ENCODE measurements at places on chromosomes 1 and 21. TPM values are rescaled to one million over a fixed set of nuclear protein-coding genes. Genes with fewer than 3 reads are reported as not detected.

- DNase-seq = no peak
Observed at GRCh38 chr1:147641291-147641690, 29.0 kb downstream of the ACP6 start.

DNA sequence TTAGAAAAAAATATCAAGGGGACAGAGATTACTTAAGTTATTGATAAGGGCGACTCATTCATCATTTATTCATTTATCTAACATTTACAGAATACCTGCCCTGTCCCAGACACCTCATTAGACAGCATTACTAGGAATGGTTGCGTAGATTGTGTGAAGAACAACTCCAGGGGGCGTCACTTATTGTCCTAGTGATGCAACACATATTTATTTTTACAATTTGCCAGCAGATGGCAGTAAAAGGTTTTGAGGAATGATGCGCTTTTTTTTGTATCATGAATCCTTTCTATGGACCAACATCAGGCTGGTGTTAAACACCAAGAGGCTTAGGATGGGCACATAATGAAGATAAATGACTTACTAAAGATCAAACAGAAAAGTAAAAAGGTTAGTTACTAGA lies 5.5 kb downstream of the NCAM2 start:
- no peak for DNase-seq

GRCh38 chr1:56481140-56481694 lies 98.1 kb downstream of the PLPP3 start:
- no peak for DNase-seq

DNA sequence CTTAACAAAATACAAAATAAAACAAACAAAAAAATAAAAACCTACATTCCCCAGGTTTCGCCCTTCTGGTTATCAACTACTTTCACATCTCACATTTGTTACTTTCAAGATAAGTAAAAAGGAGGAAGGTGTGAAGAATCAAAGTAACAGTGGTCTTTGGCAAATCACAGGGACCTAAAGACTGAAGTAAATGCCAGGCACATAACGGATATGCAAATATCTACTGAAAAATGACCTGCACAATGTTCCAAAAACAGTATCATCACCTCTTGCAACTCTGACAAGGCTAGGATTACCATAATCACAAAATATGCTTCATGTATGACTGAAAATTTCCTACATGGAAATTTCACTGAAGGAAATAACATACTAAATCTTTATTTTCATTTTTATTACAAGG lies 29.3 kb downstream of the COP1 start:
- DNase-seq = no peak

DNA sequence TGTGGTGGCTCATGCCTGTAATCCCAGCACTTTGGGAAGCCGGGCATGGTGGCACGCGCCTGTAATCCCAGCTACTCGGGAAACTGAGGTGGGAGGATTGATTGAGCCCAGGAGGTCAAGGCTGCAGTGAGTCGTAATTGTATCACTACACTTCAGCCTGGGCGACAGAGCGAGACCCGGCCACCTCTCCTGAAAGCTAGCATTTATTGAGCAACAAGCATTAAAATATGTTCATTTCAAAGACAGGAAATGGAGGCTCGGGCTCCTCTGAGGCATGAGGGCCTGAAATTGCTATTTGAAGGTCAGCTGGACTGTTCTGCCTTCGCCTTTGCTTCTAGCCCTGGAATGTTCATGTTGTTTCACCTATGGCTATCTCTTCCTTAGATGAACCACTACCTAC lies 34.5 kb downstream of the SPATA21 start:
- DNase-seq = no peak

DNA sequence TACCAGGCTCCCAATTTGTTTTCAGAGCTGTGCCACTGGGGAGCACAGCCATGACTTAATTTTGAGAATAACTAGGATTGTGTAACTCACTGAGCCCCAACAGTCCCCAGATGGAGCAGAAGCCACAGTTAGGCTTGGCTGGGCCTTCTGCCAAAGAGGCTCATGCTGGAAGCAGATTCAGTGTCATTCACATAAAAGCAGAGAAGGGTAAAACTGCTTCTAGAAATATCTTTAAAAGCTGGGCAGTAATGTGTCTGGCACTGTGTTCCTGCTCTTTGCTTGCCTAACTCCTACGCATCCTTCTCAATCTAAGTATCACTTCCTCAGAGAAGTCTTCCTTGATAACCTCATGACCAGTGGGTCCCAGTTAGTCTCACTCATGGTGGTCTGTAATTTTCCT lies 20.3 kb downstream of the STK40 start:
- no peak for DNase-seq

- peak; percentile 95 for DNase-seq
Observed at GRCh38 chr1:201530741-201531531, 8.0 kb upstream of the NAV1 start.

DNA sequence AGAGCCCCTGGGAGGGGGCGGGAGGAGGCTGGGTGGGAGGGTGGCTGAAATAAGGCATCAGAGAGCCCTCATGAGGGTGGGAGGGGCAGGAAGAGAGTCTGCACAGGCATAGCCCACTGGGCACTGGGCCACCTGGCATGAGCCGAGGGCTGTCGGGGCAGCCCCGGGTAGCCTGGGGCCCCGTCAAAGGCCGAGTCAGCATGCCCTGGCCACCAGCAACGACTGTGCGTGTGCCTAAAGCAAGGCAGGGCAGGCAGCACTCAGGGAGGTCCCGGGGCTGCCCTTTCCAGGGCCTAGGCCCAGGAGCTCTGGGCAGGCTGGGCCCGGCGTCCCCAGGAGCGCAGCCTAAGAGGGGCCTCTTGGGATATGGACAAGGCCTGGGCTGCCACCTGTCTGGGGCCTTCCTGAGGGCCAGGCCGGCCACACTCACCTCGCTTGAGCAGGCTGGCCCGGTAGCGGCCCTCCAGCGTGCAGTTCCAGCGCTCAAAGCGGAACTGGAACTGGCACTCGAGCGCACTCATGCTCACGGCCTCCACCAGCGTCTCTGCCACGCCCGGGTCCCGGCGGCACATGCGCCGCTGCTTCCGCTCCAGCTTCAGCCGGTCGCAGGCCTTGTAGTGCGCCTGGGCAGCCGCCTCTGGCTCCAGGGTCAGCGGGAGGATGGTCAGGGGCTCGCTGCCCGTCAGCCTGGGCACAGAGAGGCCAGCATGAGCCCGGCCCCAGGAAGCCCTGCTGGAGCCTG lies 22.7 kb downstream of the WNT9A start:
- DNase-seq = no peak

DNA sequence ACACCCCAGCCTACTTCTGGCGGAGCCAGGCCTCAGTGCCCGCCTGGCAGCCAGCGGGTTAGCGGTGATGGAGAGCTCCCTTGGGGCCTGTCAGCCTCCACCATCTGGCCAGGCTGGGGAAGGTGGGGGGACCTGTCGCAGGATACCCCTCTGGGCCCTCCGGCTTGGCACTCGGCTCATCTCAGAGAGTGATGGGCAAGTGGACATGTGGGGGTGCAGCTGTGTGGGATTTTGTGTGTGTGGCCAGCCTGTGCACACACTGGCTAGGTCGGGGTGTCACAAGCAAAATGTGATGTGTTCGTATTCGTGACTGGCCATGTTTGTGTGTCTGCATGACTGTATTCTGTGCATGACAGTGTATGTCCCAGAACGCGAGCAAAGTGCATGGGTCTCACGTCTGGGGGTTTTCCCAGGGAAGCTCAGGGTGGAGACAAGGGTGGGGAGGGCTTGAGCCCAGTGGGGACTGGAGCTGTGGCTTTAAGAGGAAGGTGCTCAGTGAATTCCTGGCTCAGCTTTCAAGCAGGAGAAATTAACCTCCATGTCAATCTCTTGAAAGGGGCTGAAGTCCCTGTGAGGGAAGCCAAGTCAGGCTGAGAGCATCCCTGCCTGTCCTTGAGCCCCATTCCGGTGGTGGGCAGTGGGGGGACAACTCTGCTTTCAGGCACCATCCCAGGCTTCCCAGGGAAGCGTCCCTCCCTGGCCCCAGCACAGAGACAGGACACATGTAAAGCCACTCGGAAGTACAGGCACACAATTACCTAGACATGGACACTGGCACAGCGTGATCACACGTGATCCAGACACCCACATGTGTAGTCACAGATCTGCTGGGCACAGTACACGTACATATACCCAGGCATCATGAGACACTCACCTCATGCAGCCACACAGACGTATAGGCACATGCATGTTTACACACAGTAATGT lies 21.1 kb upstream of the ADGRB2 start:
- no peak for DNase-seq

DNA sequence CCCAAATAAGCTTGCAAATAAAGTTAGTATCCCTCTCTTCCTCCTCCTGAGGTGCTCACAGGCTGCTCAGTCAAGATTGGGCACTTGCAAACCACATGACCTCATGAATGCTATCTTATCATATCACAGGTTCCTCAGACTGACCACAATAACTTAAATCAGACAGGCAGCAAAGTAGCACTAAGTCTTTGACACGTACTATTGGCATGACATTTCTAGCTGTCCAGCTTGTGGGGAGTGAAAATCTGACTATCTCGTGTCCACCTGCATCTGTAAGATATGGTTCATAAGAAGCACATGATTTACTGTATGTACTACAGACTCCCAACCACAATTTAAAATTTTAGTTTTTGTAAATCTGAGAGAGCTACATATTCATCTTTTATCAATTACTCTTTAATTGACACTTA lies 58.0 kb upstream of the GFI1 start:
- DNase-seq = no peak

DNA sequence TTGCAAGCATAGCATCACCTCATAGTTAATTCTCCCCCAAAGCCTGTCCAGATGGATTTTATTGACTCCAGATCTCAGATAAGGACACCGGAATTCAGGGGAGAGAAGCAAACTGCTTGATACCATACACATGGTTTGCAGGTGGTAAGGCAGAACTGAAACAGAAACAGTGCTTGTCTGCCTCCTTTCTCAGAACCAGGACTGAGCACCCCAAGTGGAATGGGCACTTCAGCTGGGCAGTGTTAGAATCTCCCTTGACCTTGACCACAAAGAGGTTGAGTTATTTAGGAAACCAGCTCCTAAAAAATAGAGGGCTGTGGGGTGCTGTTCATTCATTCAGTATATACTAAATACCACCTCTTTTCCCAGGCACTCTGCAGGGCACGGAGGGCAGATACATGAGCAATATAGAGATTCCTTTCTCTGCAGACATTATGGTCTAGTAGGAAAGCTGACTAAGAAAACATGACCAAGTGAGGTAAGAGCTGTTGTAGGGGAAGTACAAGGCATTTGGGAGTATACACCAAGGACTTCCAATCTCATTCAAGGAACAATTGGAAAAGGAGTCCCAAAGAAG lies 185.2 kb downstream of the C1orf94 start:
- no peak for DNase-seq

GRCh38 chr1:15326691-15327588 lies 79.9 kb downstream of the FHAD1 start:
- DNase-seq = no peak

Gene CHRNB2
- not detected for total RNA-seq

Gene BARHL2
- total RNA-seq = not detected

Gene IL12RB2
- total RNA-seq = not detected

Gene TIAM1
- total RNA-seq = 2.7 TPM
